ENCODE measurements at places on chromosomes 3 and 15.

DNA sequence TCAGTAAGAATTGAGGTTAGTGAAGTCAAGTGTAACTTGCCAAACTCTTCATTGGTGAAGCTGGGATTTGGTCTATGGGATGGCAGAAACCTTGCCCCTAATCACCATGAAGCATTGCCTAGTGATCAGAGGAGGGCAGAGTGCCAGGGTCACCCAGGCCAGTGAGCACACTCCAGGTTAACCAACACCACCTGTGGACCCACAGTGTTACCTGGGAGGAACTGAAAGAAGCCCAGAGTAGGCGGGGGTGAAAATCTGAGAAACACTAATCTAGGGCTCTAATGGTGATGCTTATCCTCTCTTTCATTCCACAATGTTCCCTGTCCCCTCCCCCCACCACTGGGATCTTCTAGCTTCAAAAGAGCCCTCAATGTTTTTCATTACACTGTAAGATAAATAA lies 372.8 kb downstream of the CTNNB1 start:
- no peak for DNase-seq

DNA sequence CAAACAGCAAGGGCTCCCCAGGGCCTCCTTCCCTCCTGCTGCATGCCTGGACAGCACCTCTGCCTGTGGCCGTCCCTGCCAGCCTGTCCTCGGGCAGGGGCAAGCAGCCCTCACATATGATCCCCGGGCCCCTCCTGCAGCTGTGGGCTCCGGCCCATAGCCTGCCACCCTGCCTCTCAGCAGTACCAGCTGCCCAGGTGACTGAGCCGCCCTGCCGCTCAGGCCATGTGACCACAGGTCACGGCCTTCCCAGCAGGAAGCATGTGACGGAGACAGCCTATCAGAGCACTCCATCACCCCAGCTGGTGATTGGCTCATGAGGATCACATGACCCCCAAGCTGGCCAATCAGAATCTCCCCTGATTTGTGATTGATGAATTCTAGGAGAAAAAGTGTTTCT lies 23.9 kb downstream of the ALDH1L1 start:
- DNase-seq: no peak

GRCh38 chr3:189824629-189825312 lies 193.6 kb downstream of the TP63 start:
- no peak for DNase-seq

- no peak for DNase-seq
Measured at GRCh38 chr3:48398701-48399386, 26.8 kb downstream of the FBXW12 start.

DNA sequence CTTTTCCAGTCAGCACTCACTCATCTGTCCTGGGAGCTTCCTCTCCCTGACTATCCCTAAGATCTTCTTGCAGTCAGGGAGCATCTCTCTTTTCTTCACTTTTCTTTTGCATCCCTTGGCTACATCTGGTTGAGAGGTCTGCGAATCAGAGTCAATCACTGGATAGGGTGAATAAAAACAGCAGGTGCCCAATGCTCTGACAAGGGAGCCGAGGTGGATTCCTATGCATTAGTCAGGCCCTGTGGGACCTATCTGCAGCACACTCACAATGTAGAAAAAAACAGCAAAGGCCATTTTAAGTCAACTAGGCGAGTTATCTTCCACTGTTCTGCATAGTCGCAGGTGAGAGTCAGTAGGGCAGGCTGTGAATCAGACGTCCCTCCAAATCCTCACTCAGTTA lies 35.5 kb downstream of the DZIP1L start:
- DNase-seq: no peak

- DNase-seq: peak; percentile 5
Measured at GRCh38 chr15:94287794-94288246, 56.5 kb downstream of the MCTP2 start.

GRCh38 chr15:88902846-88903245 lies 7.5 kb upstream of the HAPLN3 start:
- no peak for DNase-seq

DNA sequence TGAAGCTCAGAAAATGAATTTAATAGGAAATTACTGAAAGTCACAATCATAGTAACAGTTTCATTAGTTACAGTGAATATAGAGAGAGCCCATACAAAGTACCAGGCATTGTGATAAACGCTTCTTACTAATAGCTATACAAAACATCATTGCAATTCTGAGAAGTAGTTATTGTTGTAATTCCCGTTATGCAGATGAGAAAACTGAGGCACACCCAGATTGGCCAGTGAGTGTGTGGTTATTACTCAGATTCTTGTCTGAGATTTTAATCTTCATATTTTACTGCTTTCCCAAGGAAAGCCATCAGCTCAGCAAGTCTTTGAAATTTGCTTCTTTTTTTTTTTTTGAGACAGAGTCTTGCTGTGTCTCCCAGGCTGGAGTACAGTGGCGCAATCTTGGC lies 14.3 kb downstream of the FLNB start:
- DNase-seq: no peak

Measured in T-helper 1 cell (primary cell).